Activated naive CD8-positive, alpha-beta T cell treated with anti-CD3 and anti-CD28 coated beads for 36 hours (primary cell): ENCODE measurements at places on chromosomes 6 and 20. TPM values are rescaled to one million over a fixed set of nuclear protein-coding genes. Genes with fewer than 3 reads are reported as not detected.

DNA sequence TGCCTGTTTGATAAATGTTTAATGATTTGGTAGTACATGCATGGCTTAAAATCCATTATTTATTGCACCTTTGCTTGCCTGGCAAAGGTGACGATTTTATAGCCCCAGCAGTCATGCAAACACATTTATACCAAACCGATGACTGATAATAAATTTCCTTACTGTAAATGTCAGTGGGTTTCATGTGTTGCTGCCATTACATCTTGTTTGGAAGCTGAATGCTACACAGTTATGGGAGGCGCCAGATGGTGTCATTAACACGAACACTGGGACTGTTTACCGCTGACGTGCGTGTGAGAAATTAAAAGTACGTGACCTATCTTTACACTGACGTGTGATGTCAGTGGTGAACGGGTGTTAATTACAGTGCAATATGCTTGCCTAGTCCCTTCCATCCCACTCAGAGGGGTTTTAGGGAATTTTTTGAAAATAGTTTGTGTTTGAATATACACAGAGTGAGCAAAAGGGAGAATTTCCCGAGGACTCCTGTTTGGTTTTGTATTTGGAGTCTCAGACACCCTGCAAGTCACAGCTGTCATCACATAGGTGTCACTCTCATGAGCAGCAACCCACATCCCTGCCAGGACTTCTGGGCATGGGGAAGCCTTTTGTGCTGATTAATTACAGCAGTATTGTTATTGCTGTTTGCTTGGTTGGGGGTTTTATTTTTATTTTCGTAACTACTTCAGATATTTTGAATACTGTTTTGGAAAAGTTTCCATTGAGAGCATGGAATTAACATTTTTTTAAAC is 151.8 kb upstream of the INSM1 start:
- no peak overlapping the region for H3K4me3 ChIP-seq
- no peaks in the 10 kb centered on the region for H3K4me1 ChIP-seq
- H3K27me3 ChIP-seq = peaks cover 26% of the 10 kb centered on the region

- H3K4me1 ChIP-seq = peaks cover 45% of the 10 kb centered on the region
- H3K4me3 ChIP-seq = peak overlapping the region; percentile 89
- peak overlapping the region; percentile 73 for H3K27ac ChIP-seq
- peaks cover 19% of the 10 kb centered on the region for H3K36me3 ChIP-seq
Measured at GRCh38 chr6:32664827-32665362, 1.6 kb downstream of the HLA-DQB1 start.

DNA sequence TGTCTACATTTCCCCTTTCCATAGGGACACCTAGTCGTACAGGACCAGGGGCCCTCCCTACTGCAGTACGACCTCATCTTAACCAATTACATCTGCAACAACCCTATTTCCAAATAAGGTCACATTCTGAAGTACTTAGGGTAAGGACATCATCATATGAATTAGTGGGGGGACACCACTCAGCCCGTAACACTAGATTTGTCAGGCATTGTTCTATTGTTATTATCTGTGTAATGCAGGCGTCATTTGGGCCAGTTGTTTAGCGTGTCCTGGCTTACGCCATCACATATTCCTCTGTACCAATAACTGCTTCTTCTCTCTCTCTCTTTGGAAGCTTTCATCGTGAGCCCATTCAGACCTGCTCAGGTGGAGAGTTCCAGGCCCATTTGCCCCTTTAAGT is 89.3 kb downstream of the CAP2 start:
- H3K4me1 ChIP-seq = no peaks in the 10 kb centered on the region
- H3K4me3 ChIP-seq = no peak overlapping the region
- H3K27me3 ChIP-seq = peaks cover 11% of the 10 kb centered on the region
- H3K36me3 ChIP-seq = no peaks in the 10 kb centered on the region
- no peak overlapping the region for H3K27ac ChIP-seq
- DNase-seq = no peak

DNA sequence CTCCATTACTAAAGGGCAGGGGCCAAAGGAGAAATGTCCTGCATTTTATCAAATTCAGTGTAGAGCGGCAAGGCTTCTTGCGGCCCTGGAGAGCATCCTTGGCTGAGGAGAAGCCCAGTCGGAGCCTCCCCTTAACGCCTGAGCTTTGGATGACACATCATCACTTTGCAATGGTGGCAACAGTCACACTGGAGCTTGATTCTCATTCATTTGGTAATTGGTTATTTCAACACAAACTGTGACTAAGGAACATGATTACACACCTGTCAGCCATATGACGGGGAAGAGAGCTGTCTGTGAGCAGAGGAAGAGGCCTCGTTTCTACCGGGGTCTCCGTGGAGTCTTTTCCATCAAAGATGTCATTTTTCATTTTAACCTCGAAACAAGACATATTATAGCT is 81.4 kb downstream of the SOBP start:
- no peaks in the 10 kb centered on the region for H3K36me3 ChIP-seq
- no peaks in the 10 kb centered on the region for H3K4me1 ChIP-seq
- H3K27ac ChIP-seq = no peak overlapping the region
- no peak for DNase-seq

DNA sequence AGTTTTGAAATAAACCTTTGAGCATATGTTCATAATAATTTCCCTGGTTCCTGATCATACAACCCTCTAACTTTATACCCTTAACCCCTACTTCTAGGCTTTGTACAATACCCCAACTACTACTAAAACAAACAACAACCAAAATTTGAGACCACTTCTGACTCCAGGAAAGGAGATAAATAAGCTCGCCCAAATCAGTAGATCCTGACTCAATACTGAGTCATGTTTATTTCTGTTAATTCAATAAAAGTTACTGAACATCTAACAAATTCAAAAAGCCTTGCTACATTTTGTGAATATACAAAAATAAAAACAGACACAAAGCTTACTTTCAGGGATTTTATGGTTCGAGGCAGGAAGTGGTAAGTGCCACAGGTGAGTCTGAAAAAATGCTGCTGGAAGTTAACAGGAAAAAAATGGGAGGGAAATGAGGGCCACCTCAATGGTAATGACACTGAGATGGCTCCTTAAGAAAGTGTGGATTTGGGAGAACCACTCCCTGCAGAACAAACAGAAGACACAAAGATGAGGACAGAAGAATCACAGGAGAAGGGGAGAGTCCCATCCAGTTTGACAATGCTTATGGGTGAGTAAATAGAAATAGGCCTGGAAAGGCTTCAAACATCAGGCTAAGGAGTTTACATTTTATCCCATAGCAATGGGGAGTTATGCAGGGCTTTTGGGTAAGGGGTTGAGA is 63.4 kb downstream of the DST start:
- H3K4me1 ChIP-seq = no peaks in the 10 kb centered on the region
- DNase-seq = no peak
- H3K4me3 ChIP-seq = no peak overlapping the region
- peaks cover 4% of the 10 kb centered on the region for H3K27me3 ChIP-seq
- no peaks in the 10 kb centered on the region for H3K36me3 ChIP-seq
- H3K27ac ChIP-seq = no peak overlapping the region

- no peaks in the 10 kb centered on the region for H3K36me3 ChIP-seq
- no peak overlapping the region for H3K27ac ChIP-seq
- no peak for DNase-seq
- H3K27me3 ChIP-seq = peaks cover 86% of the 10 kb centered on the region
Measured at GRCh38 chr6:21665392-21666200, 72.0 kb downstream of the SOX4 start.

DNA sequence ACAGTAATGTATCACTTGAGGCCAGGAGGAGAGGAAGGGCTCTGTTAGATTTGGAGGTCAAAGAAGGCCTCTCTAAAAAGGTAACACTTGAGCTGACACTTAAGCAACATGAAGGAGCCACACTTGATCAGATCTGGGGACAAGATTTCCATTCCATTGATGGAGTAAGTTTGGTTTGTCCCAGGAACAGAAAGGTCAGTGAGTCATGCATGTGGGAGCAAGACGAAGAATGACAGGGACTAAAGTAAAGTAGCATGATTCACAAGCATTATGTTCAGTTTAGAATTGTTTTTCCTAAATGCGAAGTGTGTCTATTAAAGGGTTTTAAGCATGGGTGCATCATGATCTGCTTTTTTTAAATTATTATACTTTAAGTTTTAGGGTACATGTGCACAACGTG is 47.4 kb downstream of the COL21A1 start:
- H3K27ac ChIP-seq = no peak overlapping the region
- H3K36me3 ChIP-seq = no peaks in the 10 kb centered on the region
- H3K27me3 ChIP-seq = no peaks in the 10 kb centered on the region

DNA sequence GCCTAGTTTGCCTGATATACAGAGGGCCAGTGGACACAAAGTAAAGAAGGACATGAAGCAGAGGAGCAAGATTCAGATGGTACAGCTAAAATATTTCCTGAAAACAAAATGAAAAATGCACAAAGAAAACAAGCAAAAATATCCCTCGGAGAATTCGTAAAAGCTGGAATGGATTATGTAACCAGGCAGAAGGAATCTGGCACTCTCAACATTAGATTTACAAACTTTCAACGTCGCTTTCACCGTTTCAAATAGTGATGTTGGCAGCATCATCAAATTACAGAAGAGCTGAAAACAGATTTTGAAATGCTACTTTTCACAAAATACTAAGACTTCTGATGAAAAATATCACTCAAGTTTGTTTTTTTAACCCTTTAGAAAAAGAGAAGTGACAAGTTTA is 11.7 kb downstream of the SMLR1 start:
- DNase-seq = no peak
- no peaks in the 10 kb centered on the region for H3K27me3 ChIP-seq
- no peak overlapping the region for H3K4me3 ChIP-seq
- H3K36me3 ChIP-seq = no peaks in the 10 kb centered on the region

DNA sequence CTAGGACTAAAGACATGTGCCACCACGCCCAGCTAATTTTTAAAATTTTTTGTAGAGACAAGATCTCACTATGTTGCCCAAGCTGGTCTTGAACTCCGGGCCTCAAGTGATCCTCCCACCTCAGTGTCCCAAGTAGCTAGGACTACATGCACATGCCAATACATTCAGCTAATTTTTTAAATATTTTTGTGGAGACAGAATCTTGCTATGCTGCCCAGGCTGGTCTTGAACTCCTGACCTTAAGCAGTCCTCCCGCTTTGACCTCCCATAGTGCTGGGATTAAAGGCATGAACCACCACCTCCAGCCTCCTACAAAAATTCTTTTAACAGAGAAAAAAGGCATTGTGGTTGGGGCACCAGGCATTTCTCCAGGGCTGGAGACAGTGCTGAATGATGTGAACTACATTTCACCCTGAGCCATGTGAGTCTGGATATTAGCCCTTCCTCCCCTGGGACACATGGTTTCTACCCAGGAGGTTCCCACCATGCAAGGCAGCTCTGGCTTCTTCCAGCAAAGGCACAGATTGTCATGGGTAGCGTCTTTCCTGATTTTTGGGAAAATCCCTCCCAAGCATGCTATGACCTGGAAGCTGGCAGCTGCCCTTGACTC is 36.3 kb upstream of the CMTR1 start:
- H3K36me3 ChIP-seq = no peaks in the 10 kb centered on the region
- no peak overlapping the region for H3K4me3 ChIP-seq
- no peaks in the 10 kb centered on the region for H3K27me3 ChIP-seq
- H3K4me1 ChIP-seq = no peaks in the 10 kb centered on the region
- no peak for DNase-seq
- H3K27ac ChIP-seq = no peak overlapping the region

- peaks cover 5% of the 10 kb centered on the region for H3K4me1 ChIP-seq
- no peaks in the 10 kb centered on the region for H3K27me3 ChIP-seq
- H3K27ac ChIP-seq = no peak overlapping the region
- H3K4me3 ChIP-seq = no peak overlapping the region
- DNase-seq = no peak
Measured at GRCh38 chr6:136736281-136736960, 55.9 kb downstream of the MAP3K5 start.

GRCh38 chr6:69232008-69232407 is 564.8 kb downstream of the LMBRD1 start:
- no peaks in the 10 kb centered on the region for H3K36me3 ChIP-seq
- DNase-seq = no peak
- H3K27me3 ChIP-seq = peaks cover 6% of the 10 kb centered on the region
- H3K4me1 ChIP-seq = no peaks in the 10 kb centered on the region
- no peak overlapping the region for H3K4me3 ChIP-seq
- H3K27ac ChIP-seq = no peak overlapping the region

GRCh38 chr20:22720206-22720605 is 135.8 kb upstream of the FOXA2 start:
- no peak overlapping the region for H3K27ac ChIP-seq
- no peak overlapping the region for H3K4me3 ChIP-seq
- H3K27me3 ChIP-seq = peaks cover 10% of the 10 kb centered on the region
- peaks cover 3% of the 10 kb centered on the region for H3K4me1 ChIP-seq
- no peaks in the 10 kb centered on the region for H3K36me3 ChIP-seq
- DNase-seq = no peak

GRCh38 chr6:71513036-71513435 is 224.4 kb downstream of the OGFRL1 start:
- no peak for DNase-seq
- H3K27me3 ChIP-seq = peaks cover 4% of the 10 kb centered on the region
- no peaks in the 10 kb centered on the region for H3K36me3 ChIP-seq

DNA sequence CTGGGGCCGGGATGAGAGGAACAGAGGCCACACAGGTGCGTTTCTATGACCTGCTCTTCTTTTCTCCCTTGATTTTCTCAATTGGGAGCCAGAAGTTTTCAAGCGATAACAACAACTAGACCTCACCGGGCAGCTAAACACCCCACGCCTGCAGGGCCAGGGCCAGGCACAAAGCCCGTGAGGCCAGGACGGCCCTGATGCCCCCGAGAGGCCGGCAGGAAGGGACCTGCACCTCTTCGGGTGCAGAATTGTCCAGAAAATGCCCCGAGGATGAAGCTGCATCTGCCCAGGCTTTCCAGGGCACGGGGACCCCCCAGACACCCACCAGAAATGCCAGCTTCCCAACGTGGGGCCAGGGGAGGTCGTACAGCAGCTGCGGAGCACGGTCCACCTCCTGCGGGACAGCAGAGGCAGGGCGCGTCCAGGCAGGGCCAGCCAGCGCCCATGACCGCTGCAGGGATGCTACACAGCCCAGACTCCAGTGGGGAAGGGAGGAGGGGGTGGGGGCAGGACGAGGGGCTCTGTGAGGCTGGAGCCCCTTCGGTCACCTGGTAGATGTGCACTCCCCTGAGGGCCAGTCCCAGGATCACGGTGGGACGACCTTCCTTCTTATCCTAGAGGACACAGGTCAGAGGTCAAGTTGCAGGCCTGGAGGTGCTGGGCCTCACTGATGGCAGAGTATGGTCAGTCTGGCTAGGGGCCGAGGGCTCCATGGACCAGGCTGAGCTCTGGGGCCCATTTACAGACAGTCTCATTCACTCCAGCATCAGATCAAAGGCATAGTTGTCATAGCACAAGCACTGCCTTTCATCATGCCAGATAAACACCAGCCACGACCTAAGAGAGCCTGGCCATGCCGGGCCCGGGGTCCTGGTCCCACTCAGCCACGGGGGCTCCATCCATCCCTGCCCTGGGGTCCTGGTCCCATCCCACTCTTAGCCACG is 16.4 kb downstream of the FRMD1 start:
- no peaks in the 10 kb centered on the region for H3K36me3 ChIP-seq
- no peak for DNase-seq
- H3K4me3 ChIP-seq = no peak overlapping the region

- H3K4me3 ChIP-seq = no peak overlapping the region
- no peak overlapping the region for H3K27ac ChIP-seq
- DNase-seq = no peak
- H3K27me3 ChIP-seq = no peaks in the 10 kb centered on the region
Measured at GRCh38 chr20:9185511-9185910, 116.6 kb downstream of the PLCB4 start.

GRCh38 chr20:50919567-50919966 is 11.7 kb downstream of the ADNP start:
- peaks cover 42% of the 10 kb centered on the region for H3K36me3 ChIP-seq
- peak overlapping the region; percentile 9 for H3K27ac ChIP-seq
- H3K4me1 ChIP-seq = peaks cover 71% of the 10 kb centered on the region
- H3K27me3 ChIP-seq = no peaks in the 10 kb centered on the region
- no peak overlapping the region for H3K4me3 ChIP-seq

Gene SAMD10
- total RNA-seq = 19.3 TPM

Gene SGK2
- not detected for total RNA-seq

Gene MLIP
- not detected for total RNA-seq

Gene ZBTB2
- 26.8 TPM for total RNA-seq

Gene TNFRSF21
- total RNA-seq = 3.1 TPM

Gene SPATS1
- total RNA-seq = not detected

Gene OR2H1
- not detected for total RNA-seq

Gene HMGCLL1
- not detected for total RNA-seq
